ENCODE measurements at places on chromosomes 4 and X.

- DNase-seq: no peak
These were observed 214.2 kb downstream of the NSUN7 start for GRCh38 chr4:40963897-40964478.

DNA sequence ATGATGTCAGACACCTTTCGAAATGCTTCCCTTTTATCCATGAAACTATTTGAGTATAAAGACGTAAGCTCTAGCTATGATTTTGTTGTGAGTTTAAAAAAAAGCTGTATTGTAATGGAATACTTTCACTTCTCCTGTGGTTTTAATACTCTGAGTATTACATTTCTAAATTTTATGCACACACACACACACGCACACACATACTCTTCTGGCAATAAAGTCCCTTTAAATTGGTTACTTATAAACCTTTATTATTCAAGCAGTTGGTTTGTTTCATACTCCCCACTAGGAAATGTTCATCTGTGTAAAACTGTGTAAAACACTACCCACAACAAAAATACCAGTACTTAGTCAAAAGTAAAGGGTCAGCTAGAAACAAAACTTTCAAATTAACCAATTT lies 18.2 kb downstream of the VAMP7 start:
- no peak for DNase-seq

- no peak for DNase-seq
These were observed 745.3 kb upstream of the MAGEB2 start for GRCh38 chrX:29470030-29470429.

DNA sequence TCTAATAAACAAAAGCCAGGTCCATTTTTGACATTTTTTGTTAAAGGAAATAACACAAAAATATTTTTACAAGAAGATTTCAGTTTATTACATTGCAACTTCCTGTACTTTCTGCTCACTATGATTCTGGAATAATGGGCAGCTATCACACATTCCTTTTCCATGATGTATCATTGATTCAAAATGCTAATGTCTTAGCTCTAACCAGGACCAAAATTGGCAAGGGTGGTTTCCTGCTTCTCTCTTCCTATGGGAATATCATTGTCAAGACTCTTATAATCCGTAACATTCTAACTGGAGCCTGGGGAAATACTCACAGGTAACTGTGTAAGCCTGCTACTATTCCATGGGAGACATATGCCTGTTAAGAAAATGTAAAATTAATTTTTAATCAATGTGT lies 218.6 kb downstream of the DCAF12L2 start:
- no peak for DNase-seq

All from GM12864 (cell line).